T-helper 17 cell (primary cell): ENCODE measurements at places on chromosomes 4 and X. TPM values are rescaled to one million over a fixed set of nuclear protein-coding genes. Genes with fewer than 3 reads are reported as not detected.

MTNR1A gene
- total RNA-seq: not detected

INTS12 gene
- total RNA-seq: 16.7 TPM

LCORL gene
- total RNA-seq: 6.9 TPM

TBC1D9 gene
- 3.1 TPM for total RNA-seq

GRCh38 chr4:77167173-77167572 is 10.2 kb downstream of the CCNG2 start:
- no peak for DNase-seq

DNA sequence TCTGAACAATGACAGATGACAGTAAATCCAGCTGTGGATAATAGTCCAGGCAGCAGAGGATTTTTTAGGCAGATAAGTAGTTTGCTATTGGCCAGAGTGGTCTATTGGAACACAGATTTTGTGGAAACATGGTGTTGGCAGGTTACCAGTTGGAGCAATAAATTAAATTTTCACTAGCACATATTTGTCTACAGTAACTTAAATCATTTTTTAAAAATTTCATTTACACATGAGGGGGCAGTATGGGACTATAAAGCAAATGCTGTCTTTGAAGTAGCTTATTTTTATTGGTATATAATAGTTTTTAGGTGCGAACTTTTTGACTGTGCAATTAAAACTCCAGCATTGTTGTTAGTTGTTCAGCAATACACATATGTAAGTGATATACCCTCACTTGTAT is 289.8 kb downstream of the ARHGAP10 start:
- no peak for DNase-seq

MAPK10 gene
- 5.9 TPM for total RNA-seq

- no peak for DNase-seq
These were observed 50.2 kb downstream of the ING2 start for GRCh38 chr4:183554878-183555585.

DNA sequence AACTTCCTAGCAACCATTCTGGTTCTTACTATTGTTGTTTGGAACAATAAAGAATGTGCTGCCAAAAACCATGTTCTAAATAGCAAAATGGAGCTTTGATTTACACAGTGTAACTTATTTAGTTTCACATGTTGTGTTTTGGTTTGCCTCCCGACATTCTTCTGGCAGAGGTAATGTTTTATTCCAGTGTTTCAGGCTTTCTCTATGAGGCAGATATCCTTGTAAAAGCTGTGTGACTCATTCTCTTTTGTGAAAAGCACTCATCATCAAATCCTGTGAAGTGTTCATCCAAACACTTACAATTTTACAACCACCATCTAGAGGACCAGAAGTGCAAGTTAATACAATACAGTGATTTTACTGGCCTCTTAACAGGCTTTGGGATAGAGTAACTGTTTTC is 219.0 kb upstream of the GIMD1 start:
- DNase-seq: no peak

TMSB15B gene
- 7.2 TPM for total RNA-seq

DNA sequence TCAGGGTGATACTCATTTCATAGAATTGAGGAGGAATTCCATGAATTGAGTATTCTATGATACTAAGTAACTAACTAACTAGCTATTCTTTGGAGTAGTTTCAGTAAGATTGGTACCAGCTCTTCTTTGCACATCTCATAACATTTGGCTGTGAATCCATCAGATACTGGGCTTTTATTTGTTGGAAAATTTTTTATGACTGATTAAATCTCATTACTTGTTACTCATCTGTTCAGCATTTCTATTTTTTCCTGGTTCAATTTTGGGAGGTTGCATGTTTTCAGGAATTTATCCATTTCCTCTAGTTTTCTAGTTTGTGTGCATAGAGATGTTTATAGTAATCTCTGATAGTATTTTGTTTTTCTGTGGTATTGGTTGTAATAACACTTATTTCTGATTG is 70.8 kb upstream of the FREM3 start:
- no peak for DNase-seq
